ENCODE measurements at places on chromosomes 1 and 21. TPM values are rescaled to one million over a fixed set of nuclear protein-coding genes. Genes with fewer than 3 reads are reported as not detected.

DNA sequence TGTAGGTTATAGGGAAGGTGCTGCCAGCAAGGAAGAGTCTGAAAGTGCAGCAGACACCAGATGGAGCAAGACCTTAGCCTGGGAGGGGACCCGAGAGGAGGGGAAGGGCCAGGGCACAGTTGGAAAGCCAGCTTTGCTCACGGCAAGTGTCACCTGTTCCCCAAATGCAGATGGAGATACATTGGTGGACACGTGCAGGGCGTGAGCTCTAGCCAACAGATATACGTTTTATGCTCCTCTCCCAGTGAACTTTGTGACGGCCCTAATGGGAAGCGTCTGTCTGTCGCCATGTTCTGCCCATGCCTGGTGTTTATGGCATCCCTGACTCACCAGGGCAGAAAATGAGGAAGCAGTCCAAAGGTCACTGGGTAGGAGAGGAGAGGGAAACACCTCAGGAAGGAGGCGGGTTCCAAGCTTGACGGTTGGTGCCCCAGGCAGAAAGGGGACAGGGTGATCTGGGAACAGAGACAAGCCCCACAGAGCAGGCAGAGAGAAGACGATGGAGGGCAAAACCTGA, 7.6 kb downstream of the GPA33 start:
- H3K4me3 ChIP-seq, result no peak overlapping the region
- peaks cover 8% of the 10 kb centered on the region for H3K4me1 ChIP-seq
- no peak overlapping the region for H3K27ac ChIP-seq
- no peak for DNase-seq
- no peaks in the 10 kb centered on the region for H3K27me3 ChIP-seq

DNA sequence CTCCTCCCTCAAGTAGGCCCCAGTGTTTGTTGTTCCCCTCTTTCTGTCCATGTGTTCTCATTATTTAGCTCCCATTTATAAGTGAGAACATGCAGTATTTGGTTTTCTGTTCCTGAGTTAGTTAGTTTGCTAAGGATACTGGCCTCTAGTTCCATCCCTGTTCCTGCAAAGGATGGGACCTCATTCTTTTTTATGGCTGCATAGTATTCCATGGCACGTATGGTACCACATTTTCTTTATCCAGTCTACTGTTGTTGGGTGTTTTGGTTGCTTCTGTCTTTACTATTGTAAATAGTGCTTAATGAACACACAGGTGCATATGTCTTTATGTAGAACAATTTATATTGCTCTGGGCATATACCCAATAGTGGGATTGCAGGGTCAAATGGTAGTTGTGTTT, 232.9 kb downstream of the TPR start:
- no peak overlapping the region for H3K4me3 ChIP-seq
- H3K27me3 ChIP-seq, result peaks cover 2% of the 10 kb centered on the region
- H3K27ac ChIP-seq, result no peak overlapping the region
- no peak for DNase-seq
- H3K36me3 ChIP-seq, result no peaks in the 10 kb centered on the region

DNA sequence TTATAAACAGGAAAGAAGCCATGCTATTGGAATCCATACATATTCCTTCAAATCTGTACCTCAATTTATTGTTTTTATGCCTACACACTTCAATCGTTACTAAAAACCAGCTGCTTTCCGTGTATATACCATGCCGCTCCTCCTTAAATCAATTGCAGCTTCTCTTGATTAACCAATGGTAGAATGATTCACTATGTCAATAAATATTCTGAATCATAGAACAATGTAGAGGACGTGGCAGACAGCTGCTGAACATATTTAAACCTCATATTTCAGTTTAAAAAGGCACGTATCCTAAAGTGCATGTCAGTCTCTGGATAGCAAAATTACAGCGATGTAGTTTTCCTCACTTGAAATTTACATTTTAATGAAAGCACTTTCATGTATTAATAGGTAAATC, 100.4 kb downstream of the MRPL39 start:
- peaks cover 62% of the 10 kb centered on the region for H3K4me1 ChIP-seq
- H3K4me3 ChIP-seq, result no peak overlapping the region
- H3K27ac ChIP-seq, result peak overlapping the region; percentile 55
- DNase-seq, result no peak
- peaks cover 51% of the 10 kb centered on the region for H3K36me3 ChIP-seq

GRCh38 chr1:47984175-47984789, 12.9 kb downstream of the TRABD2B start:
- H3K4me3 ChIP-seq, result no peak overlapping the region
- peak; percentile 15 for DNase-seq
- peaks cover 46% of the 10 kb centered on the region for H3K27me3 ChIP-seq
- H3K4me1 ChIP-seq, result peaks cover 3% of the 10 kb centered on the region
- no peaks in the 10 kb centered on the region for H3K36me3 ChIP-seq
- H3K27ac ChIP-seq, result no peak overlapping the region

DNA sequence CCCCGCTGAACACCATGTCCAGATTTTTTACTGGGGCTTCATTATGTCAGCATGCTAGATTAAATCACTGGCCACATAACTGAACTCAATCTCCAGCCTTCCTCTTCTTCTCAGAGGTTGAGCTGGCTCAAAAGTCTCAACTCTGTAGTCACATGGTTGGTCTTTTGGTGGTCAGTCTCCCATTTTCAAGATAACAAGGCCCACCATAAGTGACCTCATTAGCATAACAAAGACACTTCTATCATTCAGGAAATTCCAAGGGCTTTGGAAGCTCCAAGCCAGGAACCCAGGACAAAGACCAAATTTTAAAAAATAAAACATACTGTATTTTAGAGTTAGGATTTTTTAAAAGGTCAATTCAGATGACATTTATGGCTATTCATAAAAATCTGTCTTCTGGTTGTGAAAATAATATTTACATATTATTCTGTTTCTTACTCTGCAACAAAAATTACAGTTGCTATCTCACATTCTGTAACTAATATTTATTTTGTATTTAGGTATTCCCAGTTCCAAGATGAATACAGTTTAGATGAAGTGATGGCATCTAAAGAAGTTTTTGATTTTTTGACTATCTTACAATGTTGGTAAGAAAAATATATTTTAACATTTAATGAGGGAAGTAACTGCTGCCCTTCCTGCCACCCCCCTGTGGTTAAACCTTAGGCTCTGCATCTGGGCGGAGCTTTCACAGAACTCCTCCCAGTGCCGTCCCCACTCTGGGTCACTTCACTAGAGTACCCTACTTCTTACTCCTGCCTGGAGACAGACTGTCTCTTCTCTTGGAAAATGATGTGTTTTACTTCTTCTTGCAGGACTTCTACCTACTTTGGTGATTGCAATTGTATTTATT, 49.3 kb downstream of the SCP2 start:
- H3K27me3 ChIP-seq, result no peaks in the 10 kb centered on the region
- no peak for DNase-seq
- H3K4me3 ChIP-seq, result no peak overlapping the region

DNA sequence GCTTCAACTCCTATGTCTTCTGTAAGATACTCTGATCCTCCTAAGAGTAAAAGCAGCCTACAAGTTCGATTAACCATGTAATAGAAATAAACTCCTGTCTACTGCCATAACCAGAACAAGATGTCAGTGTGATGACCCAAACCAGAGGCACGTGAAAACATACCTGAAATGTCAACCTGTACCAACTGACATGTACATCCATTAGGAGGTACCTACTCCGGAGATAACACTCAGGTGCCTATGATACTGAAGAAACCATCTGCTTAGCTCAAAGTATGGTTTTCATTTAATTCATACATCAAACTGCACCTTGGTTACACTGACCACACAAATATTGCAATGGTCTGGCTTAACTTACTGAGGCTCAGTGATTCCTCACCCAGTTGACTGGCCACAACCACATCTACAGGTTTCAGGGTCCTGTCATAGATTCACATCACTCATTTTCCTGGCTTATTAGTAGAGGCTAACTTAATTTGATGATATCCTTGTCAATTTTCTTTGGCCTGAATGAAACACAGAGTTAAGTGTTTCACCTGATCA, 4.4 kb downstream of the ITPKB start:
- H3K27ac ChIP-seq, result peak overlapping the region; percentile 73
- no peak for DNase-seq
- H3K36me3 ChIP-seq, result peaks cover 68% of the 10 kb centered on the region
- H3K4me1 ChIP-seq, result peaks cover 42% of the 10 kb centered on the region

DNA sequence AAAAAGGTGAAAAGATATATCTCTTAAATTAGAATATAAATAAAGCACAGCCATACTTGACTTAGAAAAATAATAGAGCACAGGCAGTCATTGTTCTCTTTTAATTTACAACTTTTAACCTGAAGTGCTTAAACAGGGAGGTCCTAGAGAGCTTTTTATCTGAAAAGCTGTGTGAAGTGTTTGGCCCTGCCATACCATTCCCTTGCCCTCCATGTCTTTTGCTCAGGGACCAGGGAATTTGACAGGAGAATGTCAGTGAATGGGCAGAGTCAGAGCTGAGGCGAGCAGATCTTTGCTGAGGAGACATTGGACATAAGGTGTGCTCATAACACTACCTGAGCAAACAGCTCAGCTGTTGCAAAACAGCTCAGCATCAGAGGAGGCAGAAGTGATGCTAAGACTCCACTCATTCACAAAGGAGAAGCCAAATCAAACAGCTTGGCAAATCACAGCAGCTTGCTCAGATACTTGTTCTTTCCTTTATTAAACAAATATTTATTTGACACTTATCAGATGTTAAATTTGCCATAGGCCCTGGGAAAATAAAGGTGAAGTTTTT, 14.9 kb upstream of the MGST3 start:
- no peaks in the 10 kb centered on the region for H3K4me1 ChIP-seq
- H3K4me3 ChIP-seq, result no peak overlapping the region
- H3K27ac ChIP-seq, result no peak overlapping the region
- no peaks in the 10 kb centered on the region for H3K36me3 ChIP-seq

DNA sequence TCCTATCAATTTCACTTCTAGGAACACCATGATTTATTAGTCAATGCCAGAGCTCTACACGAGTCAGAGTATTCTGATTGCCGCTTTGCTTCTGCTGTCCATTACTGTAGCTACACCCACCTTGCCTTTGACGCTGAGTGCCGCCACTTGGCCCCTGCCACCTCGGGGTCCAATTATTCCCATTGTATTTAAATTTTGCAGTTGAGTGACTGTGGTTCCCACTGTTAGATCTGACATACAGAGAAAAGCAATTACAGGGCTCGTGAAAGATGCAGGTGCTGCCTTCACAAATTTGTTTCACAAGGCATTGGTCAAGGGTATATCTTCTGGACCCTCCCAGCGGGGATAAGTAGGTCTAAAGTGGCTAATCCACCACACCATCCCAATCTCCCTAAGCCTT, 428.9 kb downstream of the SIPA1L2 start:
- no peak overlapping the region for H3K27ac ChIP-seq
- no peaks in the 10 kb centered on the region for H3K4me1 ChIP-seq
- no peaks in the 10 kb centered on the region for H3K36me3 ChIP-seq
- no peak for DNase-seq
- H3K4me3 ChIP-seq, result no peak overlapping the region
- H3K27me3 ChIP-seq, result peaks cover 2% of the 10 kb centered on the region

GRCh38 chr1:8506995-8507615, 189.2 kb downstream of the SLC45A1 start:
- no peak overlapping the region for H3K4me3 ChIP-seq
- DNase-seq, result no peak

The KRTCAP2 gene
- total RNA-seq, result 124 TPM

GRCh38 chr1:58539553-58539952, 7.0 kb downstream of the OMA1 start:
- no peaks in the 10 kb centered on the region for H3K36me3 ChIP-seq
- H3K27me3 ChIP-seq, result no peaks in the 10 kb centered on the region
- no peak overlapping the region for H3K4me3 ChIP-seq
- no peak for DNase-seq

- H3K36me3 ChIP-seq, result no peaks in the 10 kb centered on the region
- H3K27me3 ChIP-seq, result no peaks in the 10 kb centered on the region
- peaks cover 4% of the 10 kb centered on the region for H3K4me1 ChIP-seq
- H3K27ac ChIP-seq, result no peak overlapping the region
Observed at GRCh38 chr1:192654591-192655251, 18.8 kb downstream of the RGS13 start.

GRCh38 chr1:160658162-160658813, 11.4 kb upstream of the SLAMF1 start:
- H3K27ac ChIP-seq, result no peak overlapping the region
- DNase-seq, result no peak
- peaks cover 44% of the 10 kb centered on the region for H3K4me1 ChIP-seq
- peaks cover 9% of the 10 kb centered on the region for H3K36me3 ChIP-seq
- H3K4me3 ChIP-seq, result no peak overlapping the region

The UBXN10 gene
- 0.34 TPM for total RNA-seq

The CDC14A gene
- 17.2 TPM for total RNA-seq

GRCh38 chr1:197198911-197199310, 52.4 kb upstream of the ASPM start:
- no peak for DNase-seq
- no peaks in the 10 kb centered on the region for H3K27me3 ChIP-seq
- H3K4me1 ChIP-seq, result peaks cover 52% of the 10 kb centered on the region
- H3K27ac ChIP-seq, result no peak overlapping the region
- peak overlapping the region; percentile 88 for H3K4me3 ChIP-seq
- peaks cover 6% of the 10 kb centered on the region for H3K36me3 ChIP-seq

- no peak overlapping the region for H3K27ac ChIP-seq
- no peaks in the 10 kb centered on the region for H3K36me3 ChIP-seq
- H3K4me3 ChIP-seq, result no peak overlapping the region
- H3K27me3 ChIP-seq, result no peaks in the 10 kb centered on the region
Observed at GRCh38 chr1:192284927-192285326, 31.9 kb upstream of the RGS21 start.

DNA sequence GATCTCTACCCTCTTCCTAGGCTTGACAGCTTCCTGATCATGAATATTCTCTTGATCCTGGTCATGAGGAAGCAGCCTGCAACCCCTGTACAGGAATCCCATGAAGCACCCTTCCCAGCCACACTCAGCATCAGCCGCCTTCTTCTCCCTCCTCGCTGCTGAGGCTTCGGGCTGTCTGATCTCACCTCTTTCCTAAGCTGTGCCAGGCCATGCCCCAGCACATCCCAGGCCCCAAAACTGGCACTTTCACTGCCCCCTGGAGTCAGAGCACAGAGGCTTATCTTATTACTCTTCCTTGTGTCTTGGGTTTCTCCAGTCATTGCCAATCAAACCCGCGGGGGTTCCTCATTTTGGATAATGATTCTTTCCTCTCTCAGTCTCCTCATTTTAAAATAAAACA, 259.5 kb downstream of the RGS7 start:
- H3K27me3 ChIP-seq, result no peaks in the 10 kb centered on the region
- no peak overlapping the region for H3K27ac ChIP-seq
- H3K4me3 ChIP-seq, result no peak overlapping the region

DNA sequence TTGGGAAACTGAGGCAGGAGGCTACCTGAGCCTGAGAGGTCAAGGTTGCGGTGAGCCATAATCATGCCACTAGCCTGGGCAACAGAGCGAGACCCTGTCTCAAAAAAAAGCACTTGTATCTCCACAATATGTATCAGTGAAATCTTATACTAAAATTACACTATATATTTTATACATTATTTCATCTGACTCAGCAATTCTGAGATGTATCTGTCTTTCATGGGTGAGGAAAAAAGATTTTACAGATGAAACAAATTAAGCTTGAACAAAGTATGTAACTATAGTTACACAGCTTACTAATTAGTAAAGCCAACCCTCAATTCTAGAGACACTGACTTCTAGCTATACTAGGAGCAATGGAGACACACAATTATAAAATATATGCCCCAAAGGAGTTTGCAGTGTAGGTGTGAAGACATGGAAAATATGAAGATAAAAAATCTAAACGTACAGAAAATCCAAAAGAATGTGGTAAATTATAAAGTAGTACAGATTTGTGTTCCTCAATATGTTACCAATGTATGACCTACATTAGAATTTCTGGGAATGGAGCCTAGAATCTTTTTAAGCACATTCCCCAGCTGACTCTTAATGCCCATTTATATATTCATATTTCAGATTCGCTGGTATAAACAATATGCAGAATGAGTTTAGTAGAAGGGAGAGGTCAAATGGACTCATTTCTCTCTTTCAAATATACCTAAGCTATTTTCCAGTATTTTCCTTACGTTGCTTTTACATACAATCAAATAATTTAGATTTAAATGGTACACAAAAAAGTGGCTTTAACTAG, 14.6 kb downstream of the GTF2B start:
- no peaks in the 10 kb centered on the region for H3K27me3 ChIP-seq
- no peak overlapping the region for H3K27ac ChIP-seq
- H3K4me3 ChIP-seq, result no peak overlapping the region
- H3K4me1 ChIP-seq, result peaks cover 44% of the 10 kb centered on the region

Measured in activated CD8-positive, alpha-beta T cell treated with anti-CD3 and anti-CD28 coated beads for 36 hours (primary cell).